Activated T-helper 1 cell treated with anti-CD3 and anti-CD28 coated beads, Interleukin-12 subunit alpha, Interleukin-12 subunit beta, Interleukin-2, Interleukin-4 antibody, amounts not matched to agents 30 ng/mL and 10 ng/mL and 1 ng/mL, durations not matched to agents 14 hours and 24 hours and 36 hours (primary cell): ENCODE measurements at places on chromosomes 5 and 9.

GRCh38 chr5:219460-219863 lies 1.3 kb downstream of the SDHA start:
- peaks cover 20% of the 10 kb centered on the region for H3K36me3 ChIP-seq
- H3K4me3 ChIP-seq, result peak overlapping the region; percentile 96
- DNase-seq, result peak; percentile 22
- peak overlapping the region; percentile 94 for H3K27ac ChIP-seq
- no peaks in the 10 kb centered on the region for H3K27me3 ChIP-seq
- peaks cover 60% of the 10 kb centered on the region for H3K4me1 ChIP-seq

DNA sequence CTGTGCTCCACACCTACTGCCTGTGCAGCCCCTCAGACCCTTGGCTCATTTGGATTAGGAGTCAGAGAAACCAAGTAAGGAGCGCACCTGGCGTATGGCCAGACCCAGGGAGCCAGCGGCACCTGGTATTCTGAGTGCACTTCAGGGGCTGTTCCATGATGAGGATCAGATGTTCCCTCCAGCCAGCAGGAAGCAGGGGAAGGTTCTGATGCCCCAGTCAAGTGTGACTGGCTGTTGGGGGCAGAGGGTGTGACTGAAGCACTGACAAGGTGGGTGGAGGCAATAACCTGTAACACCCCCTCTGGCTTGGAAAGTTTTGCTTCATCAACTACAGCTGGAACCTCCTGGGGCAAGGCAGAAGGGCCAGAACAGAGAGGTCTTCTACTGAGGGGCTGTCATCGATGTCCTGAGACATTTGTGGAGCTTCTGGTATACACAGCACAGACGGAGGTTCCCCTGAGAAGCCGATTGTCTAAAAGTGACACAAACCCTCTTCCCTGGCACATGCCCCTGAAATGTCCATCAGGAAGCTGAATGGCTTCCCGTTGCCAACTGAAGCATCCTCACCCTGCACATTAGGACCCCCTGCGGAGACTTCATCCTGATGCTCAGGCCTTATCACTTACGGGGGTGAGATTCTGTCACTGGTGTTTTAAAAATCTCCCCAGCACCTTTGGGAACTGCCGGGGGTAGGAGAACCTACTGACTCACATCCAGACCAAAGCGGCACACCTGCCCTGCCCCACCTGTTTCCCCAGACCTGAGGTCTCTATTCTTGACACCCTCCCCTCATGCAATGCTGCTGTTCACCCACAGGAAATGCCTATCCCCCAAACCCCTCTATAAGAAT lies 21.1 kb downstream of the TRAF1 start:
- no peaks in the 10 kb centered on the region for H3K27me3 ChIP-seq
- H3K4me1 ChIP-seq, result peaks cover 84% of the 10 kb centered on the region
- DNase-seq, result no peak
- H3K4me3 ChIP-seq, result peak overlapping the region; percentile 67

DNA sequence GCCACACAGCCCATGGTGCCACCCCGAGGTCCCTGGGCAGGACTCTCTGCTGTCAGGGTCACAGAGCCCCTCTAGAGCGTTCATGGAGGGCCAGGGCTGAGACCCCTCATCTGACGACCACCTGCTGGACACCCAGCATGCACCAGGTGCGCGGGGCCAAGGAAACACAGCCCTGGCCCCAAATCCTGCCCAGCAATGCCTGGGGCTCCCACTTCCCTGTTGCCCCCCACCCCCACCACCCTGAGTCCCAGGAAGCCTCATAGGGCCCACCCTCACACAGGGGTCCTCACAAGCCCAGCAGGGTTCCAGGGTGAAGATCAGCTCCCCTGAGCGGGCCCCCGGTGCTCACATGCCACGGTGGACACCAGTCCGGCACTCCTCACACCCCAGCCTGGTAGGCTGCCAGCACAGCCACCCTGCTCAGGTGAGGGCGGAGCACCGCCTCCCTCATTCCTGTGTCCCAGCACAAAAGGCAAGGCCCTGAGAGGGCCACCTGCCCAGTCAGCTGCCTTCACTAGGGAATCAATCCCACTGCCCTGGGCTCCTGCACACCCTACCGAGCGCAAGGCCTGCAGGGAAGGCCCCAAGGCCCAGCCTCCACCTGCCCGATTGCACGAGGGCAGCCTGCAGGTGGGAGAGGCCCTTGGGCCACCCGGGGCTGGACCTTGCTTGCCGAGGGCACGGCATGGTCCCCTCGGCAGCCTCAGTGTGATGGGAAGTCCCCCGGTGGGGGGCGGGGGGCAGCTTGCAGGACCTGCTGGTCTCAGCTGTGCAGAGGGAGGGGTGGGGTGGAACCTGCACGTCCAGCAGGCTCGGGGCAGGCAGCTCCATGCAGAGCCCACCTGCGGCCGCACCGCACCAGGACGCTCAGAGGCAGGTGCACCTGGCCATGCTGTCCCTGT lies 56.4 kb upstream of the UBAC1 start:
- H3K4me3 ChIP-seq, result no peak overlapping the region
- H3K4me1 ChIP-seq, result no peaks in the 10 kb centered on the region
- DNase-seq, result no peak
- no peaks in the 10 kb centered on the region for H3K36me3 ChIP-seq
- H3K27ac ChIP-seq, result no peak overlapping the region

DNA sequence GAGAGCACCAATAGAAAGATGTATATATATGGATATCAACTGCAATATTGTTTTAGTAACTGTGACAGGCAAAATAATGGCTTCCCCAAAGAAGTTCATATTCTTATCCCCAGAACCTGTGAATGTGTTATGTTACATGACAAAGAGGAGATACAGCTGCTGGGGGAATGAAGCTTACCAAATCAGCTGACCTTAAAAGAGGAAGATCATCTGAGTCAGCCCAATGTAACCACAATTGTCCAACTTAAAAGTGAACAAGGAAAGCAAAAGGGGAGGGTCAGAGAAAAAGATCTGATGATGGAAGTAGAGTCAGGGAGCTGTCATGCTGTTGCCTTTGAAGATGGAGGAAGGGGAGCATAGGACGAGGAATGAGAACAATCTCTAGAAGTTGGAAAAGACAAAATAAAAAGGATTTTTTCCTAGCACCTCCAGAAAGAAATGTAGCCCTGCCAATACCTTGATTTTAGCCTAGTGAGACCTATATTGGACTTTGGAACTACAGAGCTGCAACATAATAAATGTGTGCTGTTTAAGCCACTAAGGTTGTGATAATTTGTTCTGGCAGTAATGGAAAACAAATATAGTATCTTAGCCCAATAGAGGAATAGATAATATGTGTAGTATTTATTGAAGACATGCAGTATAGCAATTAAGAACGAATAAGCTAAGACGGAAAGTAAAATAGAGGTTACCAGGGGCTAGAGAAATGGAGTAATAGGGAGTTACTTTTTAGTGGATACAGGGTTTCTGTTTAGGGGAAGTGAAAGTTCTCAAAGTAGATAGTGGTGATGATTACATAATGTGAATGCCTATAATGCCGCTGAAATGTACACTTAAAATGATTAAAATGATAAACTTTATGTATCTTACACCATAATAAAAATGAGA lies 115.9 kb downstream of the PIK3R1 start:
- no peak overlapping the region for H3K4me3 ChIP-seq
- peaks cover 14% of the 10 kb centered on the region for H3K27me3 ChIP-seq
- H3K27ac ChIP-seq, result no peak overlapping the region

DNA sequence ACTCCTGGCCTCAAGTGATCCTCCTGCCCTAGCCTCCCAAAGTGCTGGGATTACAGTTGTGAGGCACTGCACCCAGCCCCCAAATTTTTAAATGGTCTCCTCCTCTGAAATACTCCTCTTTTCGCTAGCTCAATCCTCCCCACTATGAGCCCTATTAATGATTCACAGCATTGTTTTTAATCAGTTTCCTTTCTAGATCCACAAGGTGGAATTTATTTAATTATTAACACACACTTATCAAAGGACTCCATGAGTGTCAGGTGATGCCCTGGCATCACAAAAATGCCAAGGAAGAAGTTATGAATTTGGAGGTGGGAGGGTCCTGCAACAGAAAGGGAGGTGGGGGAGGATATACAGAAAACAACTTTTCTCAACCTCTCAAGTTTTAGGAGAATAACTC lies 806.5 kb downstream of the PRELID2 start:
- no peaks in the 10 kb centered on the region for H3K4me1 ChIP-seq
- H3K4me3 ChIP-seq, result no peak overlapping the region
- no peak for DNase-seq
- H3K36me3 ChIP-seq, result no peaks in the 10 kb centered on the region
- H3K27ac ChIP-seq, result no peak overlapping the region
- no peaks in the 10 kb centered on the region for H3K27me3 ChIP-seq

- H3K4me1 ChIP-seq, result peaks cover 35% of the 10 kb centered on the region
- peaks cover 3% of the 10 kb centered on the region for H3K27me3 ChIP-seq
- H3K4me3 ChIP-seq, result no peak overlapping the region
Observed at GRCh38 chr5:32521481-32521880, 63.9 kb upstream of the SUB1 start.

DNA sequence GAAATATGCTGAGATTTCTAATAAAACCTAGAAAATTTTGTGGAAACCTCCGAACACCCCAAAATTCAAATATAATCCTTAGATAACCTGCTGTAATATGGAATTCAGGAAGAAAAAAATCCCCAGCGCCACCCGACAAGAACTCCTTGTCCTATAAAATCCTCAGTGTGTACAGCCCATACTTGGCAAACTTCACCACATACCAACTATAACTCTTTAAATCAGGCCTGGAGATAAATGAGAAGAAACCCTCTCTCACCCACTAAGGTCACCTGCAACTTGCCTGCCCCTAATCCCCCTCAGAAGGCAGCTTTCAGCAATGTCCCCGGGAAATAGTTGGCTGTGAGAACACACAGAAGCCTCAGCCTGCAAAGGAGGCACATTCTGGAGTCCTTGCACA lies 90.5 kb downstream of the SH3TC2 start:
- DNase-seq, result no peak
- H3K4me3 ChIP-seq, result no peak overlapping the region
- no peaks in the 10 kb centered on the region for H3K4me1 ChIP-seq
- H3K27ac ChIP-seq, result no peak overlapping the region

DNA sequence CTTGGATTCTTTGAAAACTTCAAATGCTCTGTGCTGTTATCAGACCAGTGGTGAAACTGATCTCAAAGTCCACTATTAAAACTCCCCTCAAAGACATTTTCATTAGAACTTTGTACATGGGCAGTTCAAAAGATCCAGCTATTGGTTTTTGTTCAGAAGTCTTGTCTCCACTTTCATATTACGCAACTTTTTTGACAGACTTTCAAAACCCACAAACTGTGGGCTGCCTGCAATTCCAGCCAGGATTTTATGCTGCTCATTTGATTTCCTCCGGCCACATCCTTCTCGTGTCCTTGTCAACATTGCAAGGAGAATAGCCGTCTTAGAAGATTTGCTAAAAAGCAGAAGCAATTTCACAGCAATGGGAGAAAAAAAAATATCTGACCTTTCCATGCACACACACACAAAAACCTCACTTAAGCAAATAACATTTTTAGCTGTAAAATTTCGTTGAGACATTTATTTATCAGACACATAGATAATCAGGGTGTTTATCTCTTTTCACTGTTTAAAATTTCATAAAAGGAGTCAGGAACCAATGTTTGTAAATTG lies 1990.5 kb downstream of the MAT2B start:
- H3K36me3 ChIP-seq, result no peaks in the 10 kb centered on the region
- H3K4me1 ChIP-seq, result no peaks in the 10 kb centered on the region
- H3K27me3 ChIP-seq, result no peaks in the 10 kb centered on the region
- H3K4me3 ChIP-seq, result no peak overlapping the region
- H3K27ac ChIP-seq, result no peak overlapping the region

DNA sequence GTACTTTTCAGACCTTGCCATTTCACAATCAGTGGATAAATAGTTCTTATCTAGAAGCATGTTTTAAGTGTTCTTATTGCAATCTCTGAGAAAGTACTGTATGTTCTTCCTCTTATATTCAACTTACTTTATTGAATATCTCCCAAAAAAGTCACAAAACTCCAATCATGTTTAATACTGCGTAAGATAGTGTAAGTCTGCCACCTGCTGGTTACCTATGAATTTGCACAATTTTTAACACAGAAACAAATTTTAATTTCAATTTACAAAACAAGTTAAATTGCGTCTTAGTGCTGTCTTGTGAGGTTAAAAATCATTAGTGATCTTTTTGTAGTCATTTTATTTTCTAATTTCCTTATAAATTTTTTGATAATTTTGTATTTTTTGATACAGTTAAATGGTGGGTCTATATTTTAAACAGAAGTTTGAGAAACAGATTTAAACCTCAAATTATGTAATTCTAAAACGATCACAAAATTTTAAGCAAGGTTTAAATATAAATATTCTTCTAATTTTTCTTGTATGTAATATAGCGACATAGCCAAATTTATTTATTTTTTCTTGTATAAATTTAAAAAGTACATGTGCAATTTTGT lies 115.8 kb downstream of the EMB start:
- no peak overlapping the region for H3K27ac ChIP-seq
- H3K27me3 ChIP-seq, result peaks cover 3% of the 10 kb centered on the region
- no peak for DNase-seq

DNA sequence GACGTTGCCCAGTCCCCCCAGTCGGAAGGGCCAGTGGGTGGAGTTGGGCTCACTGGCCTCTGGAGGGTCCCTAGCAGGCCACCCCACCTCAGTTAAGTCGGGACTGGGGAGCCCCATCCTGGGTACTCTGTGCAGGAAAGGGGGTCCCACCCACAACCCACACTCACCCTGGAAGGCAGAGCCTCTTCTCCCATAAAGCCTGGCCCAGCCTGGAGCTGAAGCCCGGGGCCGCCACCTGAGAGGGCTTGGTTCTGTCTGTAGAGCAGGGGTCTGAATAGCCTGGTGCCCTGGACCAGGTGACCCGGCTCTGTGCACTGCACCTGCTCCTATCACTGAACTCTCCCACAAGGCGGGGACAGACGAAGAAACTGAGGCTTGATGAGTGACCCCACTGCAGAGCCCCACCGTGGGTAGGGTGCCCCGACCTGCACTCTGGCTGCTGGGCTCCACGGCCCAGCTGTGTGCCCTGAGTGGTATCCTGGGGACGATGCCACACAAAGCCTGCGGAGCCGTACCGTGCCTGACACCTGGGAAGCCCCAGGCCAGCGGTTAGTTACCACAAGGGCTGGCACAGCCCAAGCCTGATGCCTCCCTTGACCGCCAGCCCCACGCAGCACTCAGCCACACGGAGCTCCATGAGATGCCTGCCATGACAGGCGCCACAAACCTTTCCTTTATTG lies 7.3 kb downstream of the PTGES2 start:
- H3K27ac ChIP-seq, result no peak overlapping the region
- peaks cover 8% of the 10 kb centered on the region for H3K36me3 ChIP-seq
- H3K4me3 ChIP-seq, result no peak overlapping the region
- H3K4me1 ChIP-seq, result peaks cover 19% of the 10 kb centered on the region
- no peaks in the 10 kb centered on the region for H3K27me3 ChIP-seq

DNA sequence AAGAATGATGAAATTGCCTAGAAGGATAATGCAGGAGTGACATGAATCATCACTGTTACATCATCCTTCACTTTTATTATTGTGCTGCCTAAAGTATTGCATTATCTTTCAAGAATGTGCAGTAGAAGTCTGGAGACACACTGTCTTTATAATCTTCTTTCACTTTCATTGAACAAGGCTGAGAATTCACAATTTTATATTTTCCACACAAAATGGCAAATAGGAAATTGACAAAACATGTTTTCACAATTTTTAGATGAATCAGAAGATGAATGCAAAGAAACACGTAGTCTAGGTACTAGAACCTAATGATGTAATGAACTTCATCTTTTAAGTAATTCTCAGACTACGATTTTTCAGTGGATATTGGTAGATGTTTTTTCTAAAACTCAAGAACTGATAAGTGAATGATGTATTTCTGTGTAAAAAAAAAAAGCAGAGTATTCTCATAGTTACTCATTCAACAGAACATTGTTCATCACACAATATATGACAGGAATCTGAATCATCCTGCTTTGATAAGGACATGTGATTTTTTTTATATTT lies 131.5 kb upstream of the GRHPR start:
- DNase-seq, result no peak
- peak overlapping the region; percentile 79 for H3K27ac ChIP-seq
- H3K4me3 ChIP-seq, result peak overlapping the region; percentile 36
- H3K36me3 ChIP-seq, result peaks cover 14% of the 10 kb centered on the region
- peaks cover 37% of the 10 kb centered on the region for H3K4me1 ChIP-seq
